ENCODE measurements at places on chromosomes 11 and 22.
A peak's percentile ranks its signal among the peaks of the same experiment; 100 is the strongest.

- no peak for DNase-seq
Measured at GRCh38 chr11:15035283-15035682, 38.1 kb upstream of the CALCB start.

- DNase-seq = no peak
Measured at GRCh38 chr22:38030311-38031133, 26.7 kb upstream of the PICK1 start.

DNA sequence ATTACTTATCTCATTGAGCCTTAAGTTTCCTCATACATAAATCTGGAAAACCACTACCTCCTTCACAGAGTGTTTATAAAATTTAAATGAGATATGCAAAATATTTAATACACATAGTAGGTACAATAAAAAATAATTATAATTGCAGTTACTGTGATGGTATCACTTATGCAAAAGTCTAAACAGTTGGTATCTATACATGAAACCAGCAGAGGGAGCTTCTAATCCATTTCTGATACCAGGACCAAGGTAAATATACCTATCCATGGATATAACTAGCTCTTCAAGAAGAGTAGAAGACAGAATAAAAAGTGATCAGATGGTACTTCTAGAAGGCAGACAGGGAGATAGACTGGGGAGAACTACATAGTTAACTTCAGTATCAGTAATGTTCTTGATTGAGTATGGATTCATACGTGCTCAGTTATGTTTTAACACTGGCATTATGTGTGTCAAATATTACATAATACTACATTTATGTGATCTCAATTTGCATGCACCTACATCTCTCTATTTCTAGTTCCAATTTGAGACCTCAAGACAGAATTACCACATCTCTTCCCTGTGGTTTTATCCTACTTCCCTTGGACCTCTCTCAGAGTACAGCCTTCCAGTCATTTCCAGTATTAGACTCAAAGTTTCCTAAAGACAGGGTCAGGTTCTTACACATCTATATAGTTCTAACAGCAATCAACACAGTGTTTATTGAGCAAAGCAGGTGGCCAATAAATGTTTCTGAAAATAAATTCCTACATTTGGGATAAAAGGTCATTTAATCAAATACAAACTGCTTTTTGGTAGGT lies 13.7 kb upstream of the TSG101 start:
- no peak for DNase-seq

DNA sequence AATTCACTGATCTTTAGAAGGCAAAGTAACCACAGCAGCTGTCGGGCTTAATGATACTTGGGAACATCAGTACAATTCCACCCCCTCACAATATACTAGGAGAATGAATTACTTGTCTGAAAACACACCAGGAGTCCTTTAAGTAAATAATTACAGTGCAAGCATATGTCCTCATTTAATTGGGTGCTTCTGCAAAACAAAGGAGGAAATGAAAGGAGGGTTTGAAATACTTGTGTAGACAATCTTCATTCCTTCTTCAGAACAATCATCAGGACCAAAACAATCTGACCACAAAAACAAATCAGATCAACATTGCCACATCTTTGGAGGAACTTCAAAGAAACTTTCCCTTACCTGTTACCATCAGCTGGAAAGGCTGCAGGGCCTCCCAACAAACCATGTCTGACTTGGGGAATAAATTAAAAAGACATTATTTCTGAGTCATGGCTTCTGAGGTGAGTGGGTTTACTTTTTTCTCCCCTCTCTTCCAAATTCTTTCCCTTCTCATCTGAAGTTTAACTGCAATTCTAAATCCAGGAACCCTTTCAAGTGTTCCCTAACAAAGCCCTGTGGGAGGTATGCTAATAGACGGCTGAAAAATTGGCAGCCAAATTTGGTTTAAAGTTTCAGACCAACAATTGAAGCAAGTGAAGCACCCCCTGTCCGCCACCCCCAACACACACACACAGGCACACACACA lies 12.5 kb upstream of the CCDC117 start:
- DNase-seq = no peak

DNA sequence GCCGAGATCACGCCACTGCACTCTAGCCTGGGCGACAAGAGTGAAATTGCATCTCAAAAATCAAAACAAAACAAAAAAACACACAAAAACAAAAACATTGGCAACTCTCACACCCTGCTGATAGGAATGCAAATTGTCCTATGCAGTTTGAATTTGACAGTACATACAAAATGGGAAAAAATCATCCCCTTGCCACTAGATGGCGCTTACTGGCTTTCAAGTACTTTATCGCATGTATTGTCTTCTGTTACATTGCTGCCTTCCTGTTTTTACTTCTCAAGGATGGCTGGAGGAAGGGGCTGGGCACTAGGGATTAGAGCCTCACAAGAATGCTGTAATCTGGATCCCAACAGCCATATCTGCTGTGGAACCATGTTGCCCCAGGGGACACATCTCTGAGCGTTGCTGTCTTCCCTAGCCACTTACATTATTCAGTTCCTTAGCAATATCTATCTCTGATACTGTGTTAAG lies 59.4 kb upstream of the A4GALT start:
- DNase-seq = no peak

DNA sequence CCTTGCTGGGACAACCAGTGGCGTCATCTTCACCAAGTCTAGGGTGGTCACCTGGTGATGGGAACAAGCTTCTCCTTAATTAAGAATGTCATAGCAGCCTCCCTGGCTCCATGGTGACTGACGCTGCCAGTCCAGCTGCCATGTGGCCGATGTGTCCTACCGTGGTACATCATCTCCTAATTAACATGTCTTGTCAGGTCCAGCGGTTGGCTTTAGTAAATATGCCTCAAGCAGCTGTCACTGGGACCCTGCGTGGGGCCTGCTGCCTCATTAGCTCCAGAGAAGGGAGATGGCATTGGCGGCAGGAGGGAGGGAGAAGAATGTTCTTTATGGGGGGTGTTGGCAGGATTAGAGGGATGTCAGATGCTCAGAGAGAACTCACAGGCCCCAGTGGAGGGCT lies 271.9 kb downstream of the ST3GAL4 start:
- no peak for DNase-seq

DNA sequence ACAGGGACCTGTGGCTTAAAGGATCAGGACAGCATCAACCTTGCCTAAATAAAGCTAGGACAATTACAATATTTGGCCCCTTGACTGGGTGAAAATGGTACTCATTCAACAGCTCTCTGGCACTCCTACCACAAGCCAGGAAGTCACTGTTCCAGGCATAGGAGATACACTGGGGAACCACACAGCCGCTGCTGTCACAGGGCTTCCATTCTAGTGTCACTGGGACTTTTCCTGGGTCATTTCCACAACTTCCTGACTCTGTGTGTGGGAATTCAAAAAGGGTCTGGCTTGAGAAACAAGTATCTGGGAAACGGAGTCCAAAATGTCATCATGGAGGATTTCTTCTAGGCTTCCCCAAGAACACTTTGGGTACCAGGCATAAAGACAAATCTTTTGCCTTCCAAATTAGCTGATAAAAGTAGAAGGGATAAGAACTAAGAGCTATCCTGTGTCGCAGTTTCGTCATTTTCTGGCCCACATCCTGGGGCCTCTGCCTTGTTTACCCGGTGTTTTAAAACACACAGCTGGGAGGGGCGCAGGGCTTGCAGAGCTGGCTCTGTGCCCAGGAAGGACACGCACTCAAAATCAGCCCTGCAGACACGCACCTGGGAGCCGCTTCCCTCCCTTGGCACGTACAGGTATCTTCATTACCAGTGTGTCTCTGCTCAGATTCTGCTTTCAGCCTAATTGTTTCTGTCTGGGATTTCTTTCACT lies 38.0 kb downstream of the TMEM45B start:
- DNase-seq = peak; percentile 56

DNA sequence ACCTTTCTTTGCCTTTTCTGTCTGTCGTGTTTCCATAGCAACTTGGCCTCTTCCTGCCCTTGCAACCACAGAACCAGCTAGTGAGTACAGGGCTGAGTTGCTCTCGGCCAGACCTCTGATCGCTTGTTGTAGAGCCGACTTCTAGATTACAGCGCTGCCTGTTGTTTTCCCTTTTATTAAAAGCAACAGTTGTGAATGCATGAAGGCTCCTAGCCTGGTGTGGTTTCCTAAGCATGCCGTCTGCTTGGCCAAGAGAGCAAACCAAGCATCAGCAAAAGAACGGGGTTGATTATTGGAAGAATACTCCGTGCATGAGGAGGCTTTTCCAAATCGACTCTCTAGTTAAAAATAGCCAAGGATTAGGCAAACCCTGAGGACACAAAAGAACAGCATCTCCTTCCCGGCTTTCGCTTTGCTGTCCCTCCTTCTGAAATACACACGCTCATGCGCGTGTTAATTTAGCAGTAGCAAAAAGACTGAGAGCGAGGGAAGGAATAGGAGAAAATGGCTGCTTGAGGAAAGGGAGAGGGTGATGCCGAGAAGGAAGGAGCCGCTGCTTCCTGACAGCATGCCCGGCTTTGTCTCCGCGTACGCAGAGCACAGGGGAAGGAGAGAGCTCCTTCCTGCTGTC lies 71.5 kb upstream of the TTC12 start:
- no peak for DNase-seq

DNA sequence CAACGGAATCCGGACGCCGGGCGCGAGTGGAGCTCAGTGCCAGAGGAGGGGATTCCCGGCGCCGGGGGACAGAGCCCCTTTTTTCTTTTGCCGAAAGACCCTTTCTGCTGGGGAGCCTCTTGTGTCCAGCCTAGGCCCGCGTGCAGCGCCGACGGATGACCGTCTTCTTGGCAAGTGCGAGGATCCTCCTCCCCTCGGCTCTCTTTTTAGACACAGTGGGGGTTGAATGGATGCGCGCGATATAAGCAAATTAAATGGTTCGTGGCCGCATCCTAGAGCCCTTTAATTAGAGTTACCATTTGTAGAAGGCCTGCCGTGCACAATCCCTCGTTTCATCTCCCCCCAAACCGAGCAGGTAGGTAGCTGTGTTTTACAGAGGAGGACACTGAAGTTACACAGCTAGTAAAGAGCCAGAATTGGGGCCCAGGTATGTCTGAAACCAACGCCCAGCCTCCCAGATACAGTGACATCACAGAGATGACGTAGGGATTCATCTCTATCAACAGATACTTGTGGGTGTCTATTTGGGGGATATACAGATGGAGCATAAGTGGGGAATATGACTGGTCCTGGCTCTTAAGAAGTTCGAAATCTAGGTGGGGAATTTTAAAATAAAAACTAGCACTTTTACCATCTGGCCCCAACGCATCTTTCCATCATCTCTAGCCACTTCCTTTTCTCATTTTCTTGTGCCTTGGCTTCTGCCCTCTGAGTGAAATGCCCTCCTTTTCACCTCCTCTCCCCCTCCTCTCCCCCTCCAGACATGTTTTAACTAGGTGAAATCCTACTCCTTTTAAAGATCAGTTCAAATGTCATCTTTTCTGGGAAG lies 875 bp downstream of the TCP11L1 start:
- peak; percentile 17 for DNase-seq

- no peak for DNase-seq
Measured at GRCh38 chr11:34859496-34859895, 56.7 kb downstream of the APIP start.

DNA sequence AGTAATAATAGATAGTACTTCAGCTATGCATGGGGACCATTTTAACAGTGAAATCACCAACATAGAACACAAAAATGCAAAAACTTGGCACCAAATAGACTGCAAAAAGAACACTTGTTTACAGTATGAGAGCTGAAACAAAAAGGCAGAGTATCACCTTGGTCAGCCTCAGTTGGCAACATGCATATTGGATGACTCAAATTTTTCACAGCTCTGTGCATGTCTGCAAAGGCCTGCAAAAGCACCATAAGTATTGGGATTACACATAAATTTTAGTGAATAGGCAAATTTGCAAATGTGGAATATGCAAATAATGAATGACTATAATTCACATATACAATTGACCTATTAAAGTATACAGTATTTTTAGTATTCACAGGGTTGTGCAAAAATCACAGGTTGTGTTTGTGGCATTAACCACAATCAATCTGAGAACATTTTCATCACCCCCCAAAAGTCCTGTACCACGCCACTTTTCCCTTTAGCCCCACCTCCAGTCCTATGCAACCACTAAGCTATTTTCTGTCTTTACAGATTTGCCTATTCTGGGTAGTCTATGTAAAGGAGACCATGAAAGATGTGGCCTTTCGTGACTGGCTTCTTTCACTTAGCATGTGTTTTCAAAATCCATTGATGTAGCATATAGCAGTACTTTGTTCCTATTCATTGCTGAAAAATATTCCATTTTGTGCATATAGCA lies 47.2 kb downstream of the CCDC15 start:
- no peak for DNase-seq

- no peak for DNase-seq
Measured at GRCh38 chr22:17724678-17725499, 49.4 kb downstream of the BID start.

DNA sequence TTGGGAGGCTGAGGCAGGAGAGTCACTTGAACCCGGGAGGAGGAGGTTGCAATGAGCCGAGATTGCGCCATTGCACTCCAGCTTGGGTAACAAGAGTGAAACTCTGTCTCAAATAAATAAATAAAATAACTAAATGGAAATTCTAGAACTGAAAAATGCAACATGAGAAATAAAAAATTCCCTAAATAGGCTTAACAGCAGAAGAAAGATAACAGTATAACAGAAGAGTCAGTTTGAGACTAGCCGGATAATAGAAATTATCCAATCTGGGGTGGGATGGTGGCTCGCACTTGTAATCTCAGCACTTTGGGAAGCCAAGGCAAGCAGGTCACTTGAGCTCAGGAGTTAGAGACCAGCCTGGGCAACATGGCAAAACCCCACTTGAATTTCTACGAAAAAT lies 14.1 kb downstream of the SLC25A1 start:
- no peak for DNase-seq

- DNase-seq = no peak
Measured at GRCh38 chr11:105862736-105863367, 159.2 kb downstream of the MSANTD4 start.

- DNase-seq = no peak
Measured at GRCh38 chr11:100687054-100687629, at the start of gene ARHGAP42. Gene ARHGAP42, plus strand, starts transcription at chr11:100687288. Its CDS starts 391 bp downstream, at chr11:100687679.

- DNase-seq = no peak
Measured at GRCh38 chr11:117300773-117301172, 9.6 kb downstream of the BACE1-AS start.

DNA sequence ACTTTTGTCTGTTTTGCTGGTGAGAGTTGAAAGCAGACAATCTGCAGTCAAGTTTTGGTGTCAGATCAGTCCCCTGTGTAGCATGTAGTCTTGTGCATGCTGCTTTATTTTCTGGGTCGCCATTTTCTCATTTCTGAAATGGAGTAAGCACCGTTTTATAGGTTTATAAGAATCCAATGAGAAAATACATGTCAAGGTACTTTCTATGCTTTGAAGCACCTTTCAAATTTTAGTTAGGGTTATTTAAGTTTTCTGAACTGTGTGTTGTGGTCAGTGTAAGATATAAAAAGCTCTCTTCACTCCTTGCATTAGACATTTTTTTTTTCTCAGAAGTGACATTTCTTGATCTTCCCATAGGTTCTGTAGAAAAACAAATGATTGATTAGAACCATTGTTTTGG lies 283.2 kb downstream of the ETS1 start:
- no peak for DNase-seq

GRCh38 chr11:118087931-118088330 lies 1.2 kb upstream of the SMIM35 start:
- DNase-seq = no peak
